ENCODE measurements at places on chromosomes 16 and 17.

DNA sequence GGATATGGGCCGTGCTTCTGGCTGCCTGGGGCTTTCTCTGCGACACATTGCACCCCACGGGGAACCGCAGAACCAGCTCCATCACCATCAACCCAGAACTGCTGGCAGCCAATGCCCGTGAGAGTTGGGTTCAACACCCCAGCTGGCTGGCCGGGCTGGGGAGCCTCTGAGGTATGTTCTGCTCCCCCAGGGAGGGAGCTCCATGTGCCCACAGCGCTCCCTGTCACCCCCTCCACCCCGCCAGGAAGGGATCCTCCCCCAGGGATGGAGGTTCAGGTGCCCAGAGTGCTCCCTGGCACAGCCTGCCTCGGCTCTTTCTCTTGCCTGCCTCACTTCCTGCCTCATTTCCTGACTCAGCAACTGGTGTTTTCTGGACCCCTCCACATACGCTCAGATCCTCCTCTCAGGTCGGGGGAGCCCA lies 24.2 kb upstream of the MPRIP start:
- no peak for DNase-seq

DNA sequence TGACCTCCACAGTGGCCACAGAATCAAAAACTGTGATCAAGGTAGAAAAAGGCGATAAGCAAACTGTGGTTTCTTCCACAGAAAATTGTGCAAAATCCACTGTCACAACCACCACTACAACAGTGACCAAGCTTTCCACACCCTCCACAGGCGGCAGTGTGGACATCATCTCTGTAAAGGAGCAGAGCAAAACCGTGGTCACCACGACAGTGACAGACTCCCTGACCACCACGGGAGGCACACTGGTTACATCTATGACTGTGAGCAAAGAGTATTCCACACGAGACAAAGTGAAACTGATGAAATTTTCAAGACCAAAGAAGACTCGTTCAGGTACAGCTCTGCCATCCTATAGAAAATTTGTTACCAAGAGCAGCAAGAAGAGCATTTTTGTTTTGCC lies 83.6 kb downstream of the C17orf58 start:
- no peak for DNase-seq

GRCh38 chr17:41537990-41538389 lies 9.9 kb upstream of the KRT19 start:
- no peak for DNase-seq

- DNase-seq = no peak
These were observed 13.8 kb downstream of the NDUFAF8 start for GRCh38 chr17:81252987-81253329.

GRCh38 chr17:63911657-63912100 lies 621 bp upstream of the CSHL1 start:
- no peak for DNase-seq

DNA sequence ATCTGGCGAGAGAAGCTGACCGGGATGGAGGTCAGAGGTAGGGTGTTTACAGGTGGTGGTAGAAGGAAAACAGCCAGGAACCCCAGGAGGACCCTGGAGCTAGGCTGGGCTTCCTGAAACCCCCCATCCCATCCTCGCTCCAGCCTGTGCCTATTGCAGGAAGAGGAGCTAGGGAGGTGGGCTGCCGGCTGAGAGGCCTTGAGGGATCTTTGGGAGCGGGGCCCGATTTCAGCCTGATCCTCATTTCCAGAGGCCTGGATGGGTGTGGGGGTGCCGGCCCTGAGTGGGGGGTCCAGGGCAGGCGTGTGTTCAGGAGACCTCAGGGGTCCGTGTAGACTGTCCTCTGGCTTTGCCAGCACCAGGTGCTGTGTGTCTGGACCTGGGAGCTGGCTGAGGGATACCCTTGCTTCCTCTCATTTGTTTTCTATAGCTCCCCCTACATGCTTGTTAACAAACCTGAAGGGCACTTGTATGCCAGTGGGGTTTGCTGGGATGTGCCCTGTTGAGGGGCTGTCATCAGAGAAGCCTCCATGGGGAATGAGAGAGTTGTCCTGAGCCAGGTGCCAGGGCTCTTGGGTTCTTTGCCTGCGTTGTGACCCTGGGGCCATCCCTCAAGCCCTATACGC lies 18.9 kb upstream of the RAP1GAP2 start:
- no peak for DNase-seq

- no peak for DNase-seq
These were observed 4.0 kb upstream of the PERCC1 start for GRCh38 chr16:1426734-1427471.

DNA sequence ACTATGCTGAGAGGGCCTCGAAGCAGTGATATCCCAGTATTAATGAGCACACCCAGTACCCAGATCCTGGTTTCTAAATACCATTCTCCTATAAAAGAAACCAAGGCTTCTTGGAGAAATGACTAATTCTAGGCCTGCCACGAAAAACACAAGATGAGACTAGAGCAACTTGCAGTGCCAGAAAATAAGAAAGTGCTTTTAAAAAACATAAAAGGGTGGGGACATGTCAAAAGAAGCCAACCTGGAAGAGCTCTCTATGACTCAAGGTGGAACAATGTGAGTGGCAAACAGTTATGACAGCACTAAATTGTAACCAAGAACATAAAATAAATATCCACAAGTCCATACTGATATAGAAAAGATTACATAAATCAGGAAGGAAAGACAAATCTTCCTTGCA lies 153.2 kb upstream of the KCNJ18 start:
- no peak for DNase-seq

DNA sequence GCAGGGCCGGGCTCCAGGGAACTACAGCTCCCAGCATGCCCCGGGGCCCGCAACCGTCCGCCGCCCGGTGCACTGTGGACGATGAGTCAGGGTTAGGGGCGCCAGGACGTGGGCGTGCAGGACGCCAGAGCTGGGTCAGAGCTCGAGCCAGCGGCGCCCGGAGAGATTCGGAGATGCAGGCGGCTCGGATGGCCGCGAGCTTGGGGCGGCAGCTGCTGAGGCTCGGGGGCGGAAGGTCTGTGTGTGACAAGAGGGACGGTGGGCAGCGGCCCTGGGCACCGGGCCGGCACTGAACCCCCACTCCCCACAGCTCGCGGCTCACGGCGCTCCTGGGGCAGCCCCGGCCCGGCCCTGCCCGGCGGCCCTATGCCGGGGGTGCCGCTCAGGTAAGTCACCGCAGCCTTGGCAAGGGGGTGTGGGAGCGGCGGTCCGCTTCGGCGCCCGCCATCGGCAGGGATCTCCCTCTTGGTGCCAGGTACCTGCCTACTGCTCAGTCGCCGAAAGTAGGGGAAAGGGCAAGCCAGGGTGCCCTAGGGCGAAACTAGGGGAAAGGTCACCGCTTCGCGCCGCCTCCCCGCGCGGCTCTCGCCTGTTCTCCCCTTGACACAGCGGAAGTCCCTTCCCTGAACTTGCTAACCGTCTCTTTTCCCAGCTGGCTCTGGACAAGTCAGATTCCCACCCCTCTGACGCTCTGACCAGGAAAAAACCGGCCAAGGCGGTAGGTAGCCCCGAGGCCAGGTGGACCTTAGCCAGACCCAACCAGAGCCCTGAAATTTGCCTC lies at the start of the genes ACADVL and DLG4:
TSS of gene ACADVL (plus strand) at position 127 of the 781 bp plus-strand sequence. CDS start at position 174, 47 bp downstream.
TSS of gene DLG4 (minus strand) at position 25 of the 781 bp plus-strand sequence.
- peak; percentile 75 for DNase-seq

GRCh38 chr16:52055381-52055780 lies 491.6 kb downstream of the TOX3 start:
- DNase-seq = no peak

GRCh38 chr16:1655269-1655807 lies 22.7 kb upstream of the JPT2 start:
- no peak for DNase-seq

- DNase-seq = no peak
These were observed 15.0 kb downstream of the PPY start for GRCh38 chr17:43927060-43927864.

DNA sequence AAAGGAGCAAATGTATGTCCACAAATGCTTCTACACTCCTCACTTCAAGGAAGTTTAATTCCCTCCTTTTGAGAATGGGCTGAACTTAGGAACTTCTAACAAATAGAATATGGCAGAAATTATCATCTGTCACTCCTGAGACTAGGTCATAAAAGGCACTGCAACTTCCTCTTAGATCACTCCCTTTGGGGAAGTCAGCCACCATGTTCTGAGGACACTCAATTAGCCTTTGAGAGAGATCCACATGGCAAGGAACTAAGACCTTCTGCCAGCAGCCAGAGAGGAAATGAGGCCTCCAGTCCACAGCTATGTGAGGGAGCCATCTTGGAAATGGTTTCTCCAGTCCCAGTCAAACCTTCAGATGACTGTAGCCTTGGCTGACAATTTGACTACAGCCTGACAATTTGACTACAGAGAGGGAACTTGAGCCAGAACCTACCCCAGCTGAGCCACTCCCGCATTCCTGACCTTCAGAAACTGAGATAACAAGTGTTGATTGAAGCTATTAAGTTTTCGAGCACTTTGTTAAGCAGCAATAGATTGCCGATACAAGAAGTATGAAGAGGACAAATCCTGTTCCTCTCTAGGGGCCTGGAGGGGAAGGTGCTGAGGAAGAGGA lies 113.4 kb upstream of the SEC14L1 start:
- DNase-seq = no peak

GRCh38 chr16:17275076-17276009 lies 195.4 kb downstream of the XYLT1 start:
- peak; percentile 85 for DNase-seq

DNA sequence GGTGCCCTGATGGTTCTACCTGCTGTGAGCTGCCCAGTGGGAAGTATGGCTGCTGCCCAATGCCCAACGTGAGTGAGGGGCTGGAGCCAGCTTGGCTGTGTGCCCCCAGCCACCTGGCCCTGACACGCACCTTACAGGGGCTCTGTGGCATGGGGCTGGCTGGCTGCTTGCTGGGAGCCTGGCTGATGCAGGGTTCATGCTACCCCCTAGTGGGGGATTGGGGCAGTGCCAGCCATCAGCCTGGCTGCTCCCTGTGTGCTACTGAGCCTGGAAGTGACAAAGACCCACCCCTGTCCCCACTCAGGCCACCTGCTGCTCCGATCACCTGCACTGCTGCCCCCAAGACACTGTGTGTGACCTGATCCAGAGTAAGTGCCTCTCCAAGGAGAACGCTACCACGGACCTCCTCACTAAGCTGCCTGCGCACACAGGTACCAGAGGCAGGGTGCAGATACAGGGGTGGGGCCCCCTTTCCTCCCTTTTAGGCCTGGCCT lies 5.7 kb downstream of the GRN start:
- DNase-seq = peak; percentile 57

GRCh38 chr17:40456396-40456951 lies 13.2 kb downstream of the IGFBP4 start:
- no peak for DNase-seq

- DNase-seq = no peak
These were observed 5.9 kb downstream of the DEF8 start for GRCh38 chr16:89954462-89954861.

DNA sequence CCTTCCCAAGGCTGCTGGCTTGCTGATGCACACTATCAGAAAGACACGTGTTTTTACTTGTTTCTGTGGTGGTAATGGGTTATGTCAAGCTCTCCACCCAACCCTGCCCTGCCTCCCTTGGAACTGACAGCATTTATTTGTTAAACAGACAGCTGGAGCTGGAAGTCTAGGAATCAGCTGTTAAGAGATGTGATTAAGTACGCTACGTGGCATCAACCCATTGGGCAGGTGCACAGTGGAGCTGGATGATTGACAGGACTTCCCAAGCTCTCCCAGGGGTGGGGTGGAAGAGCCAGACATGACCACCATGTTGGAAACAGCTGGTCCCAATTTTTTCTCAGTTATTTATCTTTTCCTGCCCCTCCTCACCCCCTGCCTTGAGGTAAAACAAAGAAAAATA lies 49.4 kb downstream of the ADAMTS18 start:
- no peak for DNase-seq

GRCh38 chr17:82281076-82281475 lies 7.6 kb upstream of the CSNK1D start:
- DNase-seq = no peak

GRCh38 chr17:29146369-29146972 lies 33.7 kb downstream of the MYO18A start:
- DNase-seq = no peak

- no peak for DNase-seq
These were observed 38.1 kb downstream of the ANKRD11 start for GRCh38 chr16:89452241-89452640.

DNA sequence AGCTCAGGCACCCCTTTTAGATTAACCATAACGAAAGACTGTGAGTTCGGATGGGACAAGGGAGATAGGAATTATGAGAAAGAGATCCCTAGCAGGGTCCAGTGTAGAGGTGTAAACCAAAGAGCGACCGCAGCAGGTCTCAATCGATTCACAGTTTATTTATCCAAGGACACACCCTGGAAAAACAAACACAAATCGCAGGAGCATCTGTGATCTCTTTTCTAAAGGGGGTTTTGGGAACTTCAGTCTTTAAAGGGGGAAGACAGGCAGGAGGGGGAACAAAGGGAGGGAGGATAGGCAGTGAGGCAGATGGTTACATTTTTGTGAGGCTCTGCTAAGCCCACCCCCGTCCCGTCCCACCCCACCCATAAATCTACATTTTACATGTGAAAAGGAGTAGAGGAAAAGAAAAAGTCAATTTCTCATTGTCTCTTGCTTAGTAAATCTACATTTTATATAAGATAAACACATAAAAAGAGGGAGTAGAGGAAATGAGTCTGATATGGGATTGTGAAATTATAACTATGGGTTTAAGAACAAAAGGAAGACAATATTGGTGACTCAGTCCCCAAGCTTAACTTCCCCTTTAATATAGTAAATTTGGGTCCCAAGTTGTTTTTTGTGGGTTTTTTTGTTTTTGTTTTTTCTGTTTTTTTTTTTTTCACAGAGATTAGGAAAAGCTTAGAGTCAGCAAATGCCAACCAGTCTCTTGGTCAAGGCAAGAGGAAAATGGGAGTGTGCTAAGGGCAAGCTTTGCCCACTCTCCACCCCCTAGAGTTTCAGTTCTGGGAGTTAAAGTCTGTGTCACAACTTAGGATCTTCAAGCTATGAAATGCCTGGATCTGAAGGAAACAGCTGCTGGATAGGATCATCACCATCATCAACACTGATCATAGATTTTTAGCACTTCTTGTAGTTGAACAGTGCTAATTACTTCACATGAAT lies 160.9 kb upstream of the CDH5 start:
- DNase-seq = no peak

- no peak for DNase-seq
These were observed 53.3 kb upstream of the CCL2 start for GRCh38 chr17:34201767-34202166.

- DNase-seq = no peak
These were observed 83.4 kb downstream of the FOXL1 start for GRCh38 chr16:86661706-86662105.

DNA sequence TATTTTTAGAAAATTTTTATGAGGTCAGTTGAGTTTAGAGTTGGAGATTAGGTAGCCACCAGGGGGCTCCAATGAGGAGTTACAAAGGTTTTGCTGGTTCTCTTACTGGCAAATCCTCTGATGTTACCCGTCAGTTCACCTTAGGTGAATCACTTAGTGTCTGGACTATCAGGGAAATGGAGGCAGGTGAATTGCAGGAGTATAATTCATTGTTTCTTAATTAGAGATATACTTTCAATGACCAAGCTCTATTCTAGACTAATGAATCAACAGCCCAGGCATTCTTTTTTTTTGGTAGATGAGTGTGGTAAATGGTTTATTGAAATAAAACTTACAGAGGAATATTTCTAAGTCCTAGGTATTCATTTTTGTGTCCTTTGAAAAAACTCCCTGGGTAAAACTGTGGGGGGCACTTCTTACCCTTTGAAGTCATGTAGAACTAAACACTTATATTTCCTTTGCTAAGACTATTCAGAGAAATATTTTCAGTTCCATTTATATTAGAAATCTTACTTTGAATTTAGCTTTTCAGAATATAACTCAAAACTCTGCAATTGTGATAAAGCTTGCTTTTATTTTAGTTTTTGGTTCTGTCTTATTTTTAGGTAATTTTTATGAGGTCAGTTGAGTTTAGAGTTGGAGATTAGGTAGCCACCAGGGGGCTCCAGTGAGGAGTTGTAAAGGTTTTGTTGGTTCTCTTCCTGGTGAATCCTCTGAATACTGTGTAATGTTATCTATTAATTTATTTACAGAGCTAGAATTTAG lies 17.7 kb downstream of the PSMD11 start:
- peak; percentile 58 for DNase-seq
